ENCODE measurements at places on chromosomes 4 and X. TPM values are rescaled to one million over a fixed set of nuclear protein-coding genes. Genes with fewer than 3 reads are reported as not detected.

The TMEM156 gene
- total RNA-seq = 14.4 TPM

The MAGEB1 gene
- not detected for total RNA-seq

The SH3D19 gene
- 29.5 TPM for total RNA-seq

The IQSEC2 gene
- total RNA-seq = 3.1 TPM

The SLC9B1 gene
- 0.47 TPM for total RNA-seq

The AGA gene
- total RNA-seq = 21.4 TPM

The FGFR3 gene
- total RNA-seq = 1.4 TPM
